Activated CD4-positive, alpha-beta T cell treated with anti-CD3 and anti-CD28 coated beads, Interleukin-2, amount 10 ng/mL, durations not matched to agents 24 days and 14 days (primary cell): ENCODE measurements at places on chromosomes 2 and 18. TPM values are rescaled to one million over a fixed set of nuclear protein-coding genes. Genes with fewer than 3 reads are reported as not detected.
A peak's percentile ranks its signal among the peaks of the same experiment; 100 is the strongest.

DNA sequence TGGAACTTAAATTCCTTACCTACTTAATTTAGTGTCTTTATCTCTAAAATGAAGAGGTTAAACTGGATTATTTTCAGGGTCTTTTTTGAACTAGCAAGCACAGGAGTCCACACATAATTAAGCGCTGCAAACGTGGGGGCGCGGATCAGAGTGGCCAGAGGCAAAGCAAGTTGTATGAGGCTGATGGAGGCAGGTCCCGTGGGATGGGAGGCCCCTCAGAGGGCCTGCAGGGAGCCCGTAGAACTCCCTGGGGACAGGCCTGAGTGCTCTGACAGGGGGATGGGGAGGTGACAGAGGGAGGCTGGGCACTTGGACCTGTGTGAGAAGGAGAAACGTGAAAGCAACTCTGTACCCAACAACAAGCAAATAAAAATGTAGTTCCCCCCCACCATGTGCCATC is 177.8 kb downstream of the ACKR3 start:
- no peaks in the 10 kb centered on the region for H3K36me3 ChIP-seq
- DNase-seq: peak; percentile 31
- H3K4me3 ChIP-seq: no peak overlapping the region
- no peak overlapping the region for H3K27ac ChIP-seq
- H3K27me3 ChIP-seq: peaks cover 3% of the 10 kb centered on the region

DNA sequence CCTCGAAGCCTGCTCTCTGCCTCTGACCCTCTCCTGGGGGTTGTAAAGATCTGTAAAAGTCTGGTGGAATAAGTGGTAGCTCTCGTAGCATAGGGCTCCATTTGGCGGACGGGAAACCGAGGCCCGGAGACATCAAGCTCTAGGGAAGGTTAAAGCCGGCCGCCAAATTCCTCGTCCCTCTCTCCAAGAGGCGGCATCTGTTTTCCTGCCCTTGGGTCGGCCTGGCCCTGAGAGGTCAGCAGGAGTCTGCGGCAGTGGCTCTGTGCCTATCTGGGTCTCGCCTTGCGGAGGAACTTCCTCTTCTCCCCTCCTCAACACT is 72.4 kb downstream of the TEX51 start:
- no peak overlapping the region for H3K4me3 ChIP-seq
- peaks cover 45% of the 10 kb centered on the region for H3K27me3 ChIP-seq
- H3K4me1 ChIP-seq: no peaks in the 10 kb centered on the region
- no peak overlapping the region for H3K27ac ChIP-seq

DNA sequence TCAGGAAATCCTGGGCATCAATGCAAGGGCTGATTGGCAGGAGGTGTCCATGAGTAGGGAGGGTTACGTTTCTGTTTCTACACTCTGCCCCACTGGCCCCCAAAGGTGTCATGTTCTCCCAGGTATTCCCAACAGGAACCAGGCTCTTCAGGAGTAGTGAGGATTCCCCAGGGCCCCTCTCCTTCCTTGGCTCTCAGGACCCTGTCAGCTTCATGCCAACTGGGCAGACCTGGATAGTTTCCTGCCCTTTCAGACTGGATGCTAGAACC is 480.6 kb upstream of the HS6ST1 start:
- no peaks in the 10 kb centered on the region for H3K27me3 ChIP-seq
- no peak for DNase-seq
- H3K36me3 ChIP-seq: no peaks in the 10 kb centered on the region

DNA sequence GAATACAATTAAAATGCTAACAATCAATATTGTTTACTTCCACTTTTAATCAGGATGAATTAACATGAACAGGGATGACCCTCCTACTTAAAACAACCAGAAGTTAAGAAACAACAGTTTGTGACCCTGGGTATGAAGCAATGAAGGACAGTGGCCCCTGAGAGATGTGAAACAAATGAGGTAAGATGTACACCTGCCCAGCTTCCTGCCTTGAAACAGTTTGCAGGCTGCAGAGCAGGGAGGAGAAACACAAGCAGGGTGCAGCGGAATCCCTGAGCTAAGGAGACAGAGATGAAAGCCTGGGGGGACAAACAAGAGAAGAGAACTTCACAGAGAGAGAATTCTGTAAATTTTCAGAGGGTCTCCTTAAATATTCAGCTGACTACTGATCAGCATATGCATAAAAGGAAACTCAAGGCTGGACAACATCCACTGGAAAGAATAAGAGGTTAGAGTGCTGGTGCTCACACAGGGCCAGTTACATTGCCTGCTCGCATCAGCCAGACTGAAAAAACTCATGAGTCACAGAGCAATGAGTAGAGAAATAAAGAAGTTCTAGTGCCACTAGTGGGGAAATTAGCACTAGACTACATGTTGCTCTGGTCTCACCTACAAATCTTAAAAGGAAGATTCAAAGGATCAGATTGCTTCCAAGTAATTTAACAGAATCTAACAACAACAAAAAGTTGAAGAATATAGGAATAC is 106.4 kb downstream of the PID1 start:
- DNase-seq: peak; percentile 12
- no peaks in the 10 kb centered on the region for H3K36me3 ChIP-seq
- no peak overlapping the region for H3K27ac ChIP-seq
- no peaks in the 10 kb centered on the region for H3K27me3 ChIP-seq

DNA sequence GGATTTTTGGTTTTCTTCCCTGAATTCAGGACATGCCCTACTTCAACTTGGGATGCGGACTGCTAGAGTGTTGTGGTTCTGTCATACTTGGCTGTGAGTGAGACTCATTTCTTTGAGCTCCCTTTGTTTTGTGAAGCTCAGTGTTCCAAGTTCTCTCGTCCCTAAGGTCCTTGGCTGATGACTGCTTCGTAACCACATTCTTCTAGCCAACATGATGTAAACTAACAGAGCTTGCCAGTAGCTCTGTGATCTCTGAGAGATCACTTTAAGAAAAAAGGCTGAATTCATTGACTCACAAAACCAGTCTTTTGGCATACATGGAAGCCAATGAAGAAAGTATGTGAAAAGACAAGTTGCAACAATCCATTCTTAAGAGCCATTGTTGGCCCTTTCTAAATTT is 96.9 kb upstream of the MSTN start:
- H3K36me3 ChIP-seq: no peaks in the 10 kb centered on the region
- H3K4me1 ChIP-seq: no peaks in the 10 kb centered on the region
- H3K27me3 ChIP-seq: no peaks in the 10 kb centered on the region
- no peak overlapping the region for H3K4me3 ChIP-seq

DNA sequence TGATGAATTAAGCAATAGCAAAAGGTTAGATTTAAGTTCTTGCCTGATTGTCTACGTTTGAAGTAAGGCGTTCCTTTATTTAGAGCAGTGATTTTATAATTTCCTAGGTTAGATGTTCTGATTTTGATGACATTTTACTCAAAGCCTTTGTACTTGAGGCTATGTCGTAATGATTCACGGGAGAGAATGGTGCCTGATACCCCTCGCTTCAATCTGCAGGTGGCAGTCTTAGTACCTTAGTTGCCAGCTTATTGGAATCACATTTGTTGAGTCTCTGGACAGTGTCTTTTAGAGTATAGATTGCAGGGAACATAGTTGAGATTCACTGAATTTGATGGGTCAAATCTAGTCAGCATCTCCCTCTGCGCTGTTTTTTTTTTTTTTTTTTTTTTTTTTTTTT is 89.5 kb downstream of the BIRC6 start:
- H3K4me3 ChIP-seq: no peak overlapping the region
- H3K27ac ChIP-seq: no peak overlapping the region
- peaks cover 56% of the 10 kb centered on the region for H3K36me3 ChIP-seq

DNA sequence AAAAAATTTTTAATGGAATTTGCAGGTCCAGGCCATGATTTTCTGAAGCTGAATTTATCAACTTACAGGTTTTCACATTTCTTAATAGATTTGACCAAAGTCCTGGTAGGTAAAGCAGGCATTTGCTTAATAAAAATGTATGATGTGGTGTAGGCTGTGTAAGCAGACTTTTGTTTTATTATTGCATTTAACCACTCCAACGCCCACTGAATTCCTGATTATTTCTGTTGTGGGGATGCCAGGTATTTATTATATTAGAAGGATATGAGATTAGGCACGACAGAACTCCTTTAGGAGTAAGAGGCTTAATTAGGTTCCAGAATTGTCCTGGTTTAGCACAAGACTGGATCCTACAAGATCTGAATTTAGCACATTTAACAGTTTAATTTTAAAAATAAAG is 111.1 kb downstream of the ADCYAP1 start:
- H3K27me3 ChIP-seq: no peaks in the 10 kb centered on the region
- DNase-seq: no peak
- no peaks in the 10 kb centered on the region for H3K4me1 ChIP-seq
- no peak overlapping the region for H3K4me3 ChIP-seq
- no peaks in the 10 kb centered on the region for H3K36me3 ChIP-seq

- no peak overlapping the region for H3K4me3 ChIP-seq
- DNase-seq: no peak
- peaks cover 54% of the 10 kb centered on the region for H3K4me1 ChIP-seq
- H3K27ac ChIP-seq: peak overlapping the region; percentile 42
Observed at GRCh38 chr2:105741174-105741573, 3.5 kb upstream of the NCK2 start.

DNA sequence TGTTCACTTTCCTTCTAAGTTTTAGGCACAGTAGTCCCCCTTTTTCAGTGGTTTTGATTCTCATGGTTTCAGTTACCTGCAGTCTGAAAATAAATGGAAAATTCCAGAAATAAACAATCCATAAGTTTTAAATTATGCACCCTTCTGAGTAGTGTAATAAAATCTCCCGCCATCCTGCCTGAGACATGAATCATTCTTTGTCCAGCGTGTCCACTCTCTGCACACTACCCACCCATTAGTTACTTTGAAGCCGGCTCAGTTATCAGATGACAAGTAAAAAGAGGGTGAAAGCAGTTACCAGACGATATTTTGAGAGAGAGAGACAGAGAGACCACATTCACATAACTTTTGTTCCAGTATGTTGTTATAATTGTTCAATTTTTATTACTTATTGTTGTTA is 400.5 kb downstream of the TMX3 start:
- no peak overlapping the region for H3K27ac ChIP-seq
- no peaks in the 10 kb centered on the region for H3K4me1 ChIP-seq
- H3K36me3 ChIP-seq: no peaks in the 10 kb centered on the region
- no peak for DNase-seq
- no peaks in the 10 kb centered on the region for H3K27me3 ChIP-seq

- peak; percentile 46 for DNase-seq
- H3K4me3 ChIP-seq: no peak overlapping the region
- peaks cover 38% of the 10 kb centered on the region for H3K4me1 ChIP-seq
- no peak overlapping the region for H3K27ac ChIP-seq
Observed at GRCh38 chr2:86081724-86082123, 24.0 kb downstream of the POLR1A start.

- H3K4me3 ChIP-seq: no peak overlapping the region
- peaks cover 3% of the 10 kb centered on the region for H3K4me1 ChIP-seq
- H3K27me3 ChIP-seq: peaks cover 13% of the 10 kb centered on the region
- H3K27ac ChIP-seq: no peak overlapping the region
Observed at GRCh38 chr18:61845197-61845596, 47.6 kb downstream of the RNF152 start.

- peaks cover 25% of the 10 kb centered on the region for H3K36me3 ChIP-seq
- no peaks in the 10 kb centered on the region for H3K27me3 ChIP-seq
- no peak overlapping the region for H3K4me3 ChIP-seq
- H3K4me1 ChIP-seq: peaks cover 9% of the 10 kb centered on the region
- no peak for DNase-seq
Observed at GRCh38 chr2:171383134-171383533, 50.7 kb downstream of the METTL8 start.

- H3K36me3 ChIP-seq: no peaks in the 10 kb centered on the region
- H3K4me3 ChIP-seq: no peak overlapping the region
- no peak overlapping the region for H3K27ac ChIP-seq
- peaks cover 9% of the 10 kb centered on the region for H3K4me1 ChIP-seq
Observed at GRCh38 chr2:9097239-9097638, 93.8 kb upstream of the MBOAT2 start.

DNA sequence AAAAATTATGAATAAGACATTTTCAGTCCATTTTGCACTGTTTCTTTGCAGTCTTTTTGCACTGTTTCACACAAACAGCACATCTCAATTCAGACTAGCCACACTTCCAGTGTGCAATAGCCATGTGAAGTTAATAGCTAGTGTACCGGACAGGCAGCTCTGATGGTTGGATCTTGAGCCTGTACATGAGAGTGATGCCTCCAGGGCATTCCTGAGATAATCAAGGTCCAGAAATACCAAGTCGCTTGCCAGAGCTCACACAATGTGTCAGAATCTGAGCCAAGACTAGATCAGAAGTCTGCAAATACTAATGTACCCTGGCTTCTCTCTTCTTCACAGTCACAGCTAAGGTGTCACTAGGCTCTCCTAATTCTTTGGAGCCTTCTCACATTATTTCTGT is 180.2 kb downstream of the OSR1 start:
- H3K36me3 ChIP-seq: no peaks in the 10 kb centered on the region
- DNase-seq: no peak
- no peak overlapping the region for H3K27ac ChIP-seq

- peaks cover 2% of the 10 kb centered on the region for H3K27me3 ChIP-seq
- no peaks in the 10 kb centered on the region for H3K36me3 ChIP-seq
- DNase-seq: no peak
- H3K4me3 ChIP-seq: no peak overlapping the region
Observed at GRCh38 chr18:75120521-75120920, 88.4 kb downstream of the PTGR3 start.

DNA sequence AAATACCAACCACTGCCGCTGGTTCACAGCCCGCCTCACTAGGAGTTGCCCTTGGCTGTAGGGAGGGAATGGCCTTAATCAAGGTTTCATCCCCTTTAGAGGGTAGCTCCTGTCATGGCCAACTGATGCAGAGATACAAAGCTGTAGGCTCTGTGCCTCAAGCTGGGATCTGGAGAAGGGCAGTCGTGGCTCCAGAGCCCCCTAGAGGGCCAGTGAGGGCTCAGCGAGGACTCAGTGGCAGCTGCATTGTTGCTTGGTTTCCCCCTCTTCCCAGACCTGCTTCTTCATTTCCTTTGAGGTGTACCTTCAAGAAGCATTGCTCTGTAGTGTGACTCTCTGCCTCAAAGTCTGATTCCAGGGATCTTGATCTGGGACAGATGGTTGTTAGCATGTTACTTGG is 302.1 kb downstream of the LPIN1 start:
- no peak overlapping the region for H3K4me3 ChIP-seq
- no peak for DNase-seq
- peaks cover 13% of the 10 kb centered on the region for H3K4me1 ChIP-seq
- H3K27ac ChIP-seq: no peak overlapping the region
- H3K36me3 ChIP-seq: no peaks in the 10 kb centered on the region
- peaks cover 10% of the 10 kb centered on the region for H3K27me3 ChIP-seq

The TXNDC2 gene
- not detected in 2 replicates for total RNA-seq

The ALPI gene
- not detected in 2 replicates for total RNA-seq

The SIX2 gene
- total RNA-seq: not detected in 2 replicates

The GLI2 gene
- total RNA-seq: 0.09 and 0.14 TPM in 2 replicates

The LYPD1 gene
- total RNA-seq: not detected in 2 replicates

The SF3B6 gene
- 143 and 154 TPM in 2 replicates for total RNA-seq

The EVX2 gene
- total RNA-seq: not detected in 2 replicates

The RGPD3 gene
- 0.21 TPM in 2 replicates for total RNA-seq

The APCDD1 gene
- not detected in 2 replicates for total RNA-seq

The SERPINB11 gene
- not detected in 2 replicates for total RNA-seq
